ENCODE measurements at places on chromosomes 4 and X.

DNA sequence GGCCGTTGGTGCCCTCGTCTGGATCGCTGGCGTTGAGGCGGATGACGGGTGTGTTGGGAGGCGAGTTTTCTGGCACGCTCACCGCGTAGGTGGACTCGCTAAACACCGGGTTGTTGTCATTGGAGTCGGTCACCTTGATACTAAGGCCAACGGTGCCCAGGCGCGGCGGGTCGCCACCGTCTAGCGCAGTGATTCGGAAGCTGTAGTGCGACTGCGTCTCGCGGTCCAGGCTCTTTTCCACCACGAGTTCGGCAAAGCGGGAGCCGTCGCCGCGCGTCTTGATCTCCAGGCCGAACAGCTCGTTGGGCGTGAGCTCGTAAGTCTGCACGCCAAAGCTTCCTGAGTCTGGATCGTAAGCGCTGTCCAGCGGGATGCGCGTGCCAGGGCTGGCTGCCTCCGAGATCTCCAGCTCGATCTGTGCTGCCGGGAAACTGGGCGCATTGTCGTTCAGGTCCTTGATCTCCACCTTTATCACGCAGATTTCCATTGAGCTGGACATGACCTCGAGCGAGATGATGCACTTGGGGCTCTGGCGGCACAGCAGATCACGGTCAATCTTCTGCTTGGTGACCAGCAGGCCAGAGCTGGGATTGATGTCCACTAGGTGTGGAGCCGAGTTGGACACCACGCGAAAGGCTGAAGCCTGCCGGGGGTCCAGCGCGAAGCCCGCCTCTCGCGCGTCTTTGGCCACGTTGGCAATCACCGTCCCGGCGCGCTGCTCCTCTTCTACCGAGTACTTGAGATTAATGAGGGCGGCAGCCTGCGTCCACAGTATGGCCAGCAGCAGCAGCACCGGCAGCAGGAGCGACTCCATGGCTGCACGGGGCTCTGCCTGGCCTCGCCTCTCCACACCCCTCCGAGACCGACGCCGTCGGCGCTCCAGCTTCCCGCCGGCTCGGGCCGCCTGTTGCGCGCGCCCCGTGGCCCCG lies 2.0 kb downstream of the PCDH19 start:
- no peak for DNase-seq

DNA sequence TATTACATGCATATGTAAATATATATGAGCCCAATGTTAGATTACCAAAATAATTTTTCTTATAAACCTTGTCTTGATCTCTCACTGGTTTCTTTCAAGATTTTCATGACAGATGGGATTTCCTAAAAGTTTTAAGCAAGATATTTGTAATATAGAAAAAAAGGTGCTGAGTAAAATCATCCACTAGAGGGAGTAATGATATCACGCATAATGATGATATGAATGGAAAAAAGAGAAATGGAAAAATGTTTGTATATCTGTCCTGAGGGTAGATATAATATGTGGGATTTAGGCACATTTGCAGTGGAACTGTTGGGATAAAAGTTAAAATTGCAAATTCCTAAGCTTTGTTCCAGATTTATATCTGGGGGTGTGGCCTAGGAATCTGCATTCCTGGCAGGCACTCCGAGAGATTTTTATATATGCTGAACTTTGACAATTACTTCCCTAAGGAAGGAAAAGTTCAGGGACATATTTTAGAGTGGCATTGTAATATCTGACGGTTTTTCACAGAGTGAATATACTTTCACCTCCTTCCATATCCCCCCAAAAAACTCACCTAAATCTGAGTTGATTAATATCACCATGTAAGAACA lies 60.5 kb downstream of the TMA16 start:
- DNase-seq, result peak; percentile 18

GRCh38 chr4:76486588-76487276 lies 51.7 kb downstream of the SHROOM3 start:
- no peak for DNase-seq

- no peak for DNase-seq
These were observed 572.9 kb upstream of the ZFP42 start for GRCh38 chr4:187422655-187423054.

GRCh38 chrX:19728915-19729314 lies 158.5 kb downstream of the SH3KBP1 start:
- no peak for DNase-seq

DNA sequence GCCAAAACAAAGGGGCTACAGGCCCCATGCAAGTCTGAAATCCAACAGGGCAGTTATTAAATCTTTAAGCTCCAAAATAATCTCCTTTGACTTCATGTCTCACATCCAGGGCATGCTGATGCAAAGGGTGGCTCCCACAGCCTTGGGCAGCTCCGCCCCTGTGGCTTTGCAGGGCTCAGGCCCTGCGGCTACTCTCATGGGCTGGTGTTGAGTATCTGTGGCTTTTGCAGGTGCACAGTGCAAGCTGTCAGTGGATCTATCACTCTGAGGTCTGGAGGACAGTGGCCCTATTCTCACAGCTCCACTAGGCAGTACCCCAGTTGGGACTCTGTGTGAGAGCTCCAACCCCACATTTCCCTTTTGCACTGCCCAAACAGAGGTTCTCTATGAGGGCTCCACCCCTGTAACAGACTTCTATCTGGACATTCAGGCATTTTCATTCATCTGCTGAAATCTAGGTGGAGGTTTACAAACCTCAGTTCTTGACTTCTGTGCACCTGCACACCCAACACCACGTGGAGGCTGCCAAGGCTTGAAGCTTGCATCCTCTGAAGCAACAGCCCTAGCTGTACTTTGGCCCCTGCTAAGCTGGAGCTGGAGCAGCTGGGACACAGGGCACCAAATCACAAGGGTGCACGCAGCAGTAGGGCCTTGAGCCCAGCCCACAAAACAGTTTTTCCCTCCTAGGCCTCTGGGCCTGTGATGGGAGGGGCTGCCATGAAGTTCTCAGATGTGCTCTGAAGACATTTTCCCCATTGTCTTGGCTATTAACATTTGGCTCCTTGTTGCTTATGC lies 154.8 kb upstream of the PDE5A start:
- DNase-seq, result no peak

GRCh38 chr4:35166466-35166865 lies 1077.8 kb downstream of the ARAP2 start:
- DNase-seq, result no peak

GRCh38 chrX:107000013-107000515 lies at the start of gene MORC4:
Gene MORC4 (minus strand): TSS chrX:107000212. CDS start chrX:106999969, 243 bp downstream.
- peak; percentile 74 for DNase-seq

- no peak for DNase-seq
These were observed 52.0 kb downstream of the MID1 start for GRCh38 chrX:10568428-10568827.

DNA sequence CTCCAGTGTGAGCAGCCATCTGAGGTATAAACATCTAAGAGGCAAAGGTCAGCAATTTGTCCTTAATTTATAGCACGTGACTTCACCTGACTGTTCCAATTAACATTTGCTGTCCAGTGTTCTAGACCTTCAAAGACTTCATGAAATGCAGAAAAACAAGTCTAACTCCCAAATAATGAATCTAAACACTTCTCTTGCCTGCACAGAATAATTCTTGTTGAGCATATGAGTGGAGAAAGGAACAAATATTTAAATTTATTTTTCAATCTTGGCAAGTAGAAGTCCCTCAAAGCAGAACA lies 12.0 kb downstream of the RFC1 start:
- no peak for DNase-seq

GRCh38 chr4:102343964-102344519 lies 1.2 kb downstream of the SLC39A8 start:
- DNase-seq, result no peak

DNA sequence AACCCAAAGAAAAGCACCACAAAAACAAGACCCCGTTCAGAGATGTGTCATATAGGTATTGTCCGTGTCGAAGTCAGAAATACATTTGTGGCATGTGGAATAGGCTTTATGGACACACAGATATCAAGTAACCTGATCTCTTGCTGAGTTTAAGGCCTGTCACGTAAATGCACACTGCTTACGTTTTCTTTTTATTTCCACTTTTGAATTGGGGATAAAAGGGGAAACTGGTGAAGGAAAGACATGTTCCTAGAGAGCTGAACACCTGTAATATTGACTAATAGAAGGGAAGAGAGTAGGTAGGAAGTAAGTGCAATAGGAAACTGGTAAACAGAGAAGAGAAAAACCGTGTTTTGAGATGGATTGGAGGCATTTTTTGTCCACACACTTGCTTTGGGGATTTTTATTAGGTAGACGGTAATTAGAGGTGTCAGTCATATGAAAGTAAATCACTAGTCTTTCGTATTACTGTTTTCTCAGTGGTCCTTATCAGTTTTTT lies 24.9 kb downstream of the TMEM131L start:
- no peak for DNase-seq

- DNase-seq, result no peak
These were observed 65.7 kb downstream of the SHROOM2 start for GRCh38 chrX:9851890-9852289.

All from fibroblast of skin of right quadriceps (primary cell).